ENCODE measurements at places on chromosomes 7 and 10.

- no peak for DNase-seq
These were observed 157.0 kb downstream of the TMEM26 start for GRCh38 chr10:61296161-61296560.

DNA sequence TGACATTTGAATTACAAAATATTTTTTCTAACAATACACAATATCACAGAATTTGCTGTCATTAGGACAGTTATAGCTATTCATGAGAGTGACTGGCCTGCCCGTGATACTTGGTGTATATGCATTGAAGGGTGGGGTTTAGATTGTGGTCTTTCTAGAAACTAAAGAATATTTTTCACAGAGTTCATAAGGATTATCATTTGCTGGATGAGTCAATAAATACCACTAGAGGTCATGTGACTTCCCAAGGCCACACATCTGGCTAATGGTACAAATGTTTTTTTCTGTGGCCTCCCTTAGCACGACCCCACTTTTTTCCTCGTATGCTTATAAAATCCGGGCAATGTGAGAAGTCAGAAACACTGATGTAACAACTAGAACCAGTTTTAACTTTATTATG, 5.2 kb downstream of the OPTN start:
- no peak for DNase-seq

GRCh38 chr7:12751764-12752163, 64.3 kb downstream of the ARL4A start:
- no peak for DNase-seq

GRCh38 chr10:122056431-122057094, 67.6 kb downstream of the TACC2 start:
- no peak for DNase-seq

DNA sequence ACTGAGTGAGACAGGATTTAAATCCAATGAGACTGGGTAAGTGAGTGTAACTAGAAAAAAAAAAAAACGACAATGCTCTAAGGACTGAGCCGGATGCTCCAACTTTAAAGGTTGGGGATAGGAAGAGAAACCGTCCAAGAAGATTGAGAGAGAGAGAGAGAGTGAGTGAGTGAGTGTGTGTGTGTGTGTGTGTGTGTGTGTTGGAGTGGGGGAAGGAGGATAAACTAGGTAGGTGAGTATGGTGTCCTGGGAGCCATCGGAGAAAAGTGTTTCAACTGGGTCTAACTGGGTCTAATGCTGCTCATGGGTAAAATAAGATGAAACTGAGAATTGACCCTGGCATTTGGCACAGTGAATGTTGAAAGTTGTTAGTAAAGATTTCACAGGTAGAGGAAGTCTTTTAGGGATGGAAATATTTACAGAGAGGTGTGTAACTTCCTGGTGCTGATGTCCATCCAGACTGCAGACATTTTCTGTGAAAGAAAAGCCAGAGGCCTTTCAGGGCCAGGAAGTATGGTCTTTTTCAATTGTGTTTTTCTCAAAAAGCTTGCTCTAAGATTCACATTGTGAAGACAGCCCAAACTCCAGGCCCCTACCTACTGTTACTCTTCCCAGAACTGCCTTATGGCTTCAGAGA, 14.2 kb downstream of the ENTPD1 start:
- no peak for DNase-seq

- DNase-seq = no peak
These were observed 6.9 kb downstream of the MMD2 start for GRCh38 chr7:4951903-4952636.

GRCh38 chr7:20310963-20311742, 19.5 kb upstream of the ITGB8 start:
- DNase-seq = no peak

Measured in stimulated activated naive CD8-positive, alpha-beta T cell treated with anti-CD3 and anti-CD28 coated beads, Interleukin-15, amount 100 ng/mL, for 72 hours (primary cell).